A549 treated with ZK216348 at 1 μM for 4 hours (cell line): ENCODE measurements at places on chromosomes 5 and 9. TPM values are rescaled to one million over a fixed set of nuclear protein-coding genes. Genes with fewer than 3 reads are reported as not detected.

The SPINK4 gene
- not detected in 5 replicates for total RNA-seq

The IL4 gene
- total RNA-seq, result not detected in 5 replicates

The TICAM2 gene
- 0.30 to 1.4 TPM (median 0.88 TPM) in 5 replicates for total RNA-seq

The NME5 gene
- not detected in 5 replicates for total RNA-seq
